NCI-H1417 treated with DMSO at 0.1 percent for 48 hours (cell line): ENCODE measurements at places on chromosomes 5 and 9.

GRCh38 chr5:39016587-39017275 lies 57.5 kb downstream of the RICTOR start:
- DNase-seq, result no peak

GRCh38 chr5:124872086-124872485 lies 125.6 kb upstream of the ZNF608 start:
- DNase-seq, result no peak

- DNase-seq, result no peak
Measured at GRCh38 chr5:150141544-150142184, 14.0 kb downstream of the PDGFRB start.

GRCh38 chr9:16515207-16515606 lies 355.3 kb downstream of the BNC2 start:
- DNase-seq, result no peak

GRCh38 chr5:78648359-78649210 lies at the start of gene LHFPL2:
Gene LHFPL2, minus strand, starts transcription at chr5:78648772. Its CDS starts 138,559 bp downstream, at chr5:78510213.
- no peak for DNase-seq
